Stomach (tissue), 19 donors: ENCODE measurements at places on chromosomes 5 and 9. TPM values are rescaled to one million over a fixed set of nuclear protein-coding genes. Genes with fewer than 3 reads are reported as not detected.
A peak's percentile ranks its signal among the peaks of the same experiment; 100 is the strongest.

The ANKDD1B gene
- total RNA-seq = not detected

The PCDHGA9 gene
- 10.1 TPM for total RNA-seq

DNA sequence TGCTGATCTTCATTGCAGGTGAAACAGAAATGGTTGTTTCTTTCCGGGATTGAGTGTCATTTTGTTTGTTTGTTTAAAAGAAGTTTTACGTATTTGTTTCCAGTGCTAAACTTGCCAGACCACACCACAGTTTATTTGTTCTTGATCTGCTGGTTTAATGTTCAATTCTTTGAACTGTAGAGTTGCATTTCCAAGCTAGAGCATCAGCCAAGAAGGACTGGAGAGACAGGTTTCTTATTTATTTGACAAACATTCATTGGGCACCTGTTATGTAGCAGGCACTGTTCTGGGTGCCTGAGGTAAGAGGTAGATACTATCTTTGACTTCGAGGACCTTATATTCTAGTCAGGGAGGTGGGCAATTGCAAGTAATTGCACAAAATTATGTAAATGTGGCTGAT lies 45.0 kb downstream of the MCCC2 start:
- DNase-seq = no peak

The SLC27A4 gene
- 24.1 TPM for total RNA-seq

DNA sequence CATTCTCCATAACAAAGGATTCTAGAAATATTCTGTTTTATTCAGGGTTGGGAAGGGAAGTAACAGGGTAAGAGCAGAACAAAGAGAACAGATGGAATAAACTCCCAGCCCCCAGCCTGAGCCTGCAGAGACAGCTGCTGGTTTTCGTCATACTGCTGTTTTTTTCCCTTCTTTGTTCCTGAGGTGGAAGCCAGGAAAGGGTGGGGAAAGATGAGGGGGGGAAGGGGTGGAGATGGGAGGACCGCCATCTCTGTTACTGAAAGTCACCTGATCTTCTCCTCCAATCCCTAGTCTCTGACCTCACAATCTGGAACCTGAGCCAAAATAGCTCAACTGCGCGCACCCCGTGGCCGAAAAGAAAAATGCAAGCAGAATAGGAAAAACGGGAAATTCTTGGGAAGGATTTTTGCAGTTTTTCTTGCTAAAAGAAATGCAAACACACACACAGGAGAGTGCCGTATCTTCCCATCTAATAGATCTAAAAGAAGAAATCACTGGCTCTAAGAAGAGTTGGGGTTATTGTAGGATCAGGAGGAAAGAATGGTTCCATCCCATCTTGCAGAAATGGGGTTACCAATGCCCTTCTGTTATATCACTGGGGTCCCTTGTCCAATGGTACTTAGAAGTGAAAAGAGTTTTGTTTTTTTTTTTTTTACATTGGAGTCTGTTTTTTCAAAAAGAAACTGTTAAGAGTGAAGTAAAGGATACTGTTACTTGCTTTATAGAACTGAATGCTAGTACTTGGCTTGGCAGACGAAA lies 57.9 kb downstream of the DIAPH1 start:
- peak; percentile 57 for DNase-seq
